ENCODE measurements at places on chromosomes 1 and 21.

DNA sequence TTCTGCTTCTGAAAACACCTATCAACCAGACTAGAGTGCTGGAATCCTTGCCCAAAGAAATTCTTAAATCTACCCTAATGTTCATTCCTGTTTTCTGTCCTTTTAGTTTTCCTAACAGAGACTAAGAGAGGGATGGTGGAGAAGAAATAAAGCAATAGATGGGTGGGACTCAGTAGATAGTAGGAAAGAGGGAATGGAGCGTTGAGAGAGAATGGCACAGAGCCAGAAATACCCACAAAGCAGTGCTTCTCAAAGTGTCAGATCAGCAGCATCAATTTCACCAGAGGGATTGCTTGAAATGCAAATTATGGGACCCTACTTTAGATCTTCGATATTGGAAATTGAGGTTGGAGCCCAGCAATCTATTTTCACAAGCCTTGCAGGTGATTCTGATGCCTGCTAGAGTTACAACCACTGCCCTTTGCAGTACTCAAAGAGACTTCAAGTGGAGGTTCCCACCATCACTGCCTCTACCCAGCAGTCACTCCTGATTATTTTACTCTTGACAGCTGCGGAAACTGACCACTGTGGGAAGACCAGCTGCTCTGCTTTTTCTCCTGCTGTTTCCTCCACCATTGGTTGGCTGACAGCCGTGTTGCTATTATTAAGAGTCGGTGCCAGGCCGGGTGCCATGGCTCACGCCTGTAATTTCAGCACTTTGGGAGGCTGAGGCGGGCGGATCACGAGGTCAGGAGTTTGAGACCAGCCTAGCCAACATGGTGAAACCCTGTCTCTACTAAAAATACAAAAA is 11.4 kb upstream of the PRPF3 start:
- no peak for DNase-seq

GRCh38 chr1:198575798-198576641 is 35.5 kb upstream of the ATP6V1G3 start:
- DNase-seq: no peak

GRCh38 chr1:223363856-223364684 is at the start of gene SUSD4:
Gene SUSD4 (minus strand): TSS chr1:223364176. CDS start chr1:223363425, 751 bp downstream.
- DNase-seq: peak; percentile 55

- no peak for DNase-seq
Observed at GRCh38 chr1:197837911-197838310, 62.6 kb upstream of the DENND1B start.

GRCh38 chr1:958823-959730 is at the start of gene NOC2L:
Gene NOC2L (minus strand): TSS chr1:959256. CDS start chr1:959240, 16 bp downstream.
- peak; percentile 92 for DNase-seq

DNA sequence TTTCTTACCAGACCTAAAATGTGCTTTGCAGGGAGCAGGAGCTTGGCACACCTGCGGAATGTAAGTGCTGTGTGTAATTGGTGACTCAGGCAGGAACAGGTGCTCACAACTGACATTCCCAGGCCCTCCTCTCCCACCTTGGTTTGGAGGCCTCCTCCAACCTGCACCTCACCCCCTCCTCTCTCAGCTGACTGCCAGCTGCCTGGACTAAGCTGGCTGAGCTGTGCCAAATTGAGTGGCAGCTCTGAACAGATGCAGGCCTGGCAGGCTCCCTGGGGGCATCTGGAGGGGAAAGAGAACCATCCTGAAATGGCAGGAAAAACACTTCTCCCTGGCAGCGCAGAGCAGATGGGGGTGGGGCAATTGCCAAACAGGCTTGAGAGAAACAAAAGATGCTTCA is 91.7 kb upstream of the PGBD5 start:
- DNase-seq: no peak

DNA sequence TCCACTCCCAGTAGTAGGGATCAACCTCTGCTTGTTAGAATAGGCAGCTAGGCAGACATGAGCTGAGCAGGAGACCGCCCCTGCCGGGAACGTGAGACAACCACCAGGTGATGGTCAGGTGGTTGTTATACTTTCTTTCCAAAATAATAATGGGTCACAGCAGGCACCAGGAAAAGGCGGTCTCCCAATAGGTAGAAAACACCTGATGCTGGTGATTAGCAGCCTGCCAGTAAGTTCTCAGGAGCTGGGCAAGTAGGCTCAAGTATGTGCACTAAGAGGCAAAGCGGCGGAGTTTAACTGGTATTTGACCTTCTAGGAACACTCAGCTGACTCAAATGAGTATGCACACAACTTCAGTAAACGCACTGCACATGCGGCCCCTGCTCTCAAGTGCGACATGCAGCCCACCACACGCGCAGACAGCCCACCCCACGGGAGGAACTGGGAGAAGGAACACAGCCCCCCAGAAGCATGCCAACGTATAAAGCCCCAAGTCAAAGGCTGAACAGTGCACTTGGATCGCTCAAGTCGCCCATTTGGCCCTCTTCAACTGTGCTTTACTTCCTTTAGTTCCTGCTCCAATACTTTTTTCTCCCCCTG is 80.0 kb downstream of the DESI2 start:
- DNase-seq: no peak

DNA sequence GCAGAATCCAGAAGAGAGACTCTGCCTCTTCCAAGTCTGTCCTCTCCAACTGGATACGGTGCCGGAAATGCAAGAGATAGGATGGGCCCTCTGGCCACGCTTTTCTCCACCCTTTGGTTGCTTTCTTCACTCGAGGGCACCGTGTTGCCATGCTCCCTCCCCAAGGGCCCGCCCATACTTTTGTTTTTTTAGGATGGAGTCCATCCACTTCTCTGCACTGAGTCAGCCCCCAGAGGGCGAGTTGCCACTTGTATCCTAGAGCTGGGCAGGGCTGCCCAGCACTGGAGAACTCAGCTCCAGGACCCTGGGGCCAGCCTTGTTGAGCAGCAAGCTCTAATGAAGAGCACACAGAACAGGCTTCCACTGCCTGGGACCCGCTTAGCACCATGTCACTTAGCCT is 25.5 kb downstream of the IFNGR2 start:
- DNase-seq: no peak

GRCh38 chr1:217137210-217137881 is 414.1 kb upstream of the ESRRG start:
- no peak for DNase-seq

GRCh38 chr21:16863362-16863905 is 649.4 kb upstream of the CXADR start:
- DNase-seq: no peak

GRCh38 chr1:225460737-225461532 is 33.1 kb upstream of the LBR start:
- no peak for DNase-seq

DNA sequence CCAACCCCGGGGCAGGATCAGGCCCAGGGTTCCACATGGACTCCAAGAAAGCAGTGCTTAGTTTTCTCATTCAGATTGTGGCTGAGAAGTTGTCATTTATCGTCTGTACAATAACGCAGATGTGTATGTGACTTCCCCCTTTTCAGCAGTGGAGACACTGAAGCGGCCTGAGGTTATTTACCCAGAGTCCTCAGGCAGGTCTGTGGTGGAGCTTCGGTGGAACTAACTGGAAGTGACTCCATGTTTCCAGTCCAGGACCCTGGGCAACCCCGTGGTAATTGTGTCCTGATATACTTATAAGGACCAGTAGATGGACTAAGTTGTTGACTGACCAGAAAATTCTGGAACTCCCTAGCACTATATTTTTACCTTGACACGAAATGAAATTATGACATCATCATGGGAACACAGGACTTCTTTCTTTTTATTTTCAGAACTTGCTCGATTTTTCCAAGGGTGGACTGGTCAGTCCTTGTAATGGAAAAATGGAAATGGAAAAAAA is 1.0 kb upstream of the IER5 start:
- DNase-seq: no peak

DNA sequence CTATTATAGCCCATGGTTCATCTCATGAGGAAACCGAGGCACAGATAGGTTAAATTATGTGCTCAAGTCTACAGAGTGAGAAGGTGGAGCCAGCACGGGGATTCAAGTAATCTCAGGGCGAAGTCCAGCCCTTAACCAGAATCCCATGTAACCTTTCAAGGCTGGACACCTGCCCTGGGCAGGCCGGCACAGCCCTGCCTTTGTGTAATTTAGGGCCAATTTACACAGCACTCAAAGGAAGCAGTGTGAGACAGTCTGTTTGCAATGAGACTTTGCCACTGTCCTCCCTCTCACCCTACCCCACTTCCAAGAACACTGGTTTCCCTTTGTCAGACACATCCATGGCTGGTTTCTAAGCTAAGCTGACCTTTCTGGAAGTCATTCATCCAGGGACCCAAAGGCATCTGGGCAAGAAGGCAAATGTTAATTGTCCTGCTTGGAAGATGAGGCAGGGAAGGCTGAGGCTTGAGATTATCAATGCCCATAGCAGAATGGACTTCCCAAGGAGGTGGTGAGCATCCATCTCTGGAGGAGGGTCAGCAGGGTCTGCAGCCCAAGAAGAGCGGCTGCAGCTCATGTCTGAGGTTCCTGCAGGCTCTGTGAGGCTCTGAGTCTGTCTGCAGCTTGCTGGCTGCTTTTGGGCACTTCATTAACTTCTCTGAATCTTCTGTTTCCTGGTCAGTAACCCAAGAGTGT is 159.2 kb downstream of the TRABD2B start:
- no peak for DNase-seq

Measured in effector CD8-positive, alpha-beta T cell (primary cell).